ENCODE measurements at places on chromosomes 1 and 21. TPM values are rescaled to one million over a fixed set of nuclear protein-coding genes. Genes with fewer than 3 reads are reported as not detected.

SMCP gene
- total RNA-seq = not detected

BCL2L15 gene
- total RNA-seq = 0.48 TPM

DNA sequence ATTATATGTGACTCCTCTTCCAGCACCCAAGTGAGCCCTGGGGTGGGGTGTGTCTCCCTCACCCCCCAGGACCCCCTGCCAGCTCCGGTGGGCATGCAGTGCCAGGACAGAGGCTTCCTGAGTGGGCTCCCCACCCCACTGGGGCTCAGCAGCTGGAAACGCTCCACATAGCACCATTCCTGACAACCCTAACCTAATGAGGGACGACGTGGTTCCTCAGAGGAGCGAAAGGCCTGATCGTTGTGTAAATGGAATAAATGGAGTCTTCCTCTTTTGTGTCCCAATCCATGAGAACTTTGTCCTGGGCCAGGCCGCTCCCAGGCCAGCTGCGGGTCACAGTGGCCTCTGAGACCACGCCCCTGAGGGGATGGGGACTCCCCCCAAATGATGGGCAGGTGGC, 1.8 kb upstream of the TSPEAR start:
- DNase-seq = no peak

DNA sequence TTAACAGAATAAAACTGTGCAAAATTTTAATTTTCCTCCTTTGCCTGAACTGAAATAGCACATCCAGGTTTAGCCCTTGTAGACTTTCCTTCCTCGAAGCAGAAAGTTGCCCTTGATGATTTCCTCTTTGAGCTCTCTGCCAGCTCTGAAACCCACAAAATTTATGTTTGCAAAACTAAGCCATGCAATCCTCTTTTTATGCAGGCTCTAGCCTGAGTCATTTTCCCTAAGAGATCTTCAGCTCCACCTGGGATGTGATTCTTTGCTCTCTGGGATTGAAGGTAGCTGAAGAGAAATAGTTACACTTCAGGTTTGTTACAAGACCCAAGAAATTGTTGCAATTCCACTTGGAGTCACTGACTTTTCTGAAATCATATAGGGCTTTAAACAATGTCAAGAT, 1.4 kb upstream of the F3 start:
- DNase-seq = no peak

- no peak for DNase-seq
Observed at GRCh38 chr1:235857756-235858155, 8.9 kb downstream of the LYST start.
